ENCODE measurements at places on chromosomes 11 and 22. TPM values are rescaled to one million over a fixed set of nuclear protein-coding genes. Genes with fewer than 3 reads are reported as not detected.

- DNase-seq = no peak
Observed at GRCh38 chr11:79087238-79087960, 353.4 kb downstream of the TENM4 start.

DNA sequence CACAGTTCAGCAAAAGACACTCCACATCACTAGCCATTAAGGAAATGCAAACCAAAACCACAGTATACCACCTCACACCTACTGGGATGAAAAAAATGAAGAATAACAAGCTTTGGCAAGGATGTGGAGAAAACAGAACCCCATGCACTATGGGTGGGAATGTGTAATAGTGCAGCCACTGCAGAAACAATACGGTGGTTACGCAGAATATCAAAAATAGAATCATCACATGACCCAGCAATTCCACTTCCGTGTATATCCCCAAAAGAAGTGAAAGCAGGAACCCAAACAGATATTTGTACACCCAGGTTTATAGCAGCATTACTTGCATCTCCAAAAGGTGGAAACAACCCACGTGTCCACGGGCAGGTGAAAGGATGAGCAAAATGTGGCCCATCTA is 20.8 kb downstream of the CARS1 start:
- DNase-seq = no peak

GRCh38 chr11:46127150-46127638 is 5.9 kb upstream of the PHF21A start:
- peak; percentile 71 for DNase-seq

GRCh38 chr11:69260622-69261021 is 33.3 kb upstream of the MYEOV start:
- no peak for DNase-seq

DNA sequence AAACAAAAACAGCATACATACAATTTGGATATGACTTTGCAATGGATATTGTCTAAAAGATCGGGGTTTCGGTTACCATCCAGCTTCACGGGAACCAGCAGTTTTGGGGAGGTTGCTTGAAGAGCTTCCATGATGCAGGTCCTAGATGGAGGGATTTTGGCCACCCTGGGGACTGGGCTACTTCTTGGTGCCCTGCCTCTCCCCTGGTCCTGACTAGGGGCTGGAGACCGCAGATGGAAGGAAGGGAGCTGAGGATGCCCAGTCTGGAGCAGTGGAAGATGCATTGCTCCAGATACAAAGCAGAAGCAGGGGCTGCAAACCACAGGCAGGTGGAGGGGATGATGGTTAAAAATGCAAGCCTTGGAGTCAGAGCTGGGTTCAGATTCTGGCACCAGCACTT is 13.5 kb downstream of the SOX10 start:
- DNase-seq = no peak

GRCh38 chr11:44804449-44805437 is 78.0 kb downstream of the TSPAN18 start:
- no peak for DNase-seq

- no peak for DNase-seq
Observed at GRCh38 chr22:44988671-44989070, 21.1 kb downstream of the PHF21B start.

DNA sequence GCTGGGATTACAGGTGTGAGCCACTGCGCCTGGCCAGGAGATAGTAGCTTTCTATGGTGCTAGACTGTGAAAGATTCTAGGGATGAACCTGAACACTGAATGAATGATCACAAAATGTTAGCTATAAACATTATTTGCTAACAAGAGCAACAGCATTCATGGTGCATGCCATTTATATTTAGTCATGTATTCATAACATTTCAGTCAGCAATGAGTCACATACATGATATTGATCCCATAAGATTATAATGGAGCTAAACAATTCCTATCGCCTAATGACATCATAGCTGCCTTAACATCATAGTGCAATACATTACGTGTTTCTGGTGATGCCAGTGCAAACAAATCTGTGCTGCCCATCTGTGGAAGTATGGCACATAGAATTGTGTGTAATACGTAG is 164.1 kb downstream of the ARHGAP42 start:
- DNase-seq = no peak

Gene SEC14L6
- total RNA-seq = not detected

Gene LDHAL6A
- total RNA-seq = 0.42 TPM

Gene GPR83
- 0.09 TPM for total RNA-seq
